ENCODE measurements at places on chromosomes 7 and 10.

DNA sequence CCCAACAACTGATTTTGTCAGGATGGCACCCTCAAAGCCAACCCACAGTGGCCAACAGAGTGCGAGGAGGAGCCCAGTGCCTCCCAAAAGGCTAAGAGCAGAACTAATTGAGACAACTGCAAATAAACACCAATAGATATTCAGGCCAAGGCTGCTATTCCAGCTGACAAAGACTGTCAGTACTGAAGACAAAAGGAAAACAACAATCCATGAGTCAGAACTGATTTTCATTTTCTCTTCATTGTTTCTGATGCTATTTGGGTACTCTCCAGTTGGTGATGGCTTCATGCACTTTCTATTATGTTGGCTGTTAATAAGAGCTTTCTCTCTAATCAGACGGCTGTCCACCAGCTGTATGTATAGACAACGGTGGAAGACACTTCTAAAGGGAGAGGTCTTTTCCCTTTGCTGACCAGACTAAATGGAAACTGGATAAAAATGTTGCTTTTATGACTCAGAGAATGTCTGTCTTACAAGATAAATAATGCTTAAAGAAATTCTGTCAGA lies 515.9 kb downstream of the PARD3 start:
- no peak for DNase-seq

GRCh38 chr10:1297566-1298301 lies 241.5 kb downstream of the WDR37 start:
- no peak for DNase-seq

- DNase-seq, result peak; percentile 45
These were observed 35.1 kb downstream of the SMNDC1 start for GRCh38 chr10:110269374-110270318.

DNA sequence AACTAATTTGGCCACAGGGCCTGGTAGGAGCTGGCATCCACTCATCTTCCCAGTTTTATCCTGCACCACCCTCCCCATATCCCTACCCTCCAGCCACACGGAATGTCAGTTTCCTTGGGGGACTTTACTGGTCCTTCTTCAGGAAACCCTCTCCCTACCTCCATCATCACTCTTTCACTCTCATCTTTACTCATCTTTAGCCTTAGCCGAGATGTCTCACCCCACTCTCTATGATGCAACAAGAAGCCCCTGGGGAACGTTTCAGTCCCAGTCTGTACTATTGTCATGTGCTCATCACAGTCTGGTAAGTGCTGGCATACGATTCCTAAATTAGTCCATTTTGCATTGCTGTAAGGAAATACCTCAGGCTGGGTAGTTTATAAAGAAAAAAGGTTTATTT lies 34.9 kb upstream of the TMEM248 start:
- no peak for DNase-seq

GRCh38 chr10:36424502-36424901 lies 700.9 kb upstream of the ANKRD30A start:
- DNase-seq, result no peak

GRCh38 chr7:134022286-134022911 lies 104.7 kb upstream of the LRGUK start:
- DNase-seq, result no peak

DNA sequence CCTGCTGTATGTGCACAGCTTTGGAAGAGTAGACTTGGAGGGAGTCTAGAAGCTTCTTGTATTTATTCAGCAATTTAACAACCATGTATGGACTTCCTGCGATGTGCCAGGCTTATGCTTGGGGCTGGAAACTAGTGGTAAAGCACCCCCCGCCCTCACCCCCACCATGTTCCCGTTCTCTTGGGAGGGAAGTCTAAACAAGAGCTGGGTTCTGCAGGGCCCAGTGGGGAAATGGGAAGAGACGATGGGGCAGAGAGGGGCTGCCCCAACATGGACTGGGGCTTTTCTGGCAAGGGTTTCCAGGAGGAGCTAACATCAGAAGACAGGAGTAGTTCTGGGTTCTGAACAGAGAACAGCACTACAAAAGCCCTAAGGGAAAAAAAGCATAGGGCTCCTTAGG lies 8.0 kb downstream of the RASSF4 start:
- no peak for DNase-seq

DNA sequence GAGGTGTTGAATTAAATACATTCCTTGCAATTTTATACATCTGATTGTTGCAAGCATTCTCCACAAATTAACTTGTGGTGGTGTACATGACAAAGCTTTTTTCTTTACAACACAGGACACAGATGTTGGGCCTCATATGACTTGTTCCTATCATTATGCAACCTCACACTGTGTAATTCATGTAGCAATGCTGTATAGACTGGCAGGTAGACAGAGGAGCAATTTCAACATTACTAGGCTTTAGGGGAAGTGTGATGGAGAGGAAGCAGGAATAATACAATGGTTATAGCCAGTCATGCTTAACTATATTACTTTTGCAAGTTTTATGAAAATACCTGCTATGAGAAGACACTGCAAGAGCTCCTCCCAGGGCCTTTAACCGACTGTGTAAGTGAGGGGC lies 832.1 kb downstream of the CNTNAP2 start:
- no peak for DNase-seq

- DNase-seq, result no peak
These were observed 29.9 kb downstream of the VWDE start for GRCh38 chr7:12373580-12374263.

DNA sequence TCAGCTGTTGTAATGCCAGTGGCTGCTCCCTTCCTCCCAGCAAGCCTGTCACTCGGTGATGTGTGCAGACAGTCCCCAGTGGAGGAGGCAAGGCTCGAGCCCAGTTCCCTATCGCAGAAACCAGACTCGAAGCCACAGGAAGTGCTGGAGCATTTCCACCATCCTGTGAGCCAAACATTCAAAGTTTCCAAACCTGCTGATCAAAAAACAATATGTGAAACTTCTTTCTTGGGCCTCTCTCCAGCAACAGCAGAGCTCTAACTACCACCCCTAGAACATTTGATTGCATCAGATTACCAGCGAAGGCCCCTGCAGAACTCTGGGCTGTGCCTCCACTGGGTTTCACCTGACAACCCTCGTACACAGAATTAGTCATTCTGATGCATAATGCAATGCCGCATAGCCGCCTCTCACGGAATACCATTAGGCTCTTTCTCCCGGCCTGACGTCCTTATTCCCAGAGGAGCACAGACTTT lies 94.0 kb downstream of the ELMO1 start:
- no peak for DNase-seq

- no peak for DNase-seq
These were observed 50.1 kb downstream of the SEMA3A start for GRCh38 chr7:84144480-84144879.

GRCh38 chr7:50591098-50591479 lies 25.9 kb upstream of the DDC start:
- DNase-seq, result no peak

GRCh38 chr7:106183952-106184351 lies 71.8 kb upstream of the SYPL1 start:
- DNase-seq, result no peak

DNA sequence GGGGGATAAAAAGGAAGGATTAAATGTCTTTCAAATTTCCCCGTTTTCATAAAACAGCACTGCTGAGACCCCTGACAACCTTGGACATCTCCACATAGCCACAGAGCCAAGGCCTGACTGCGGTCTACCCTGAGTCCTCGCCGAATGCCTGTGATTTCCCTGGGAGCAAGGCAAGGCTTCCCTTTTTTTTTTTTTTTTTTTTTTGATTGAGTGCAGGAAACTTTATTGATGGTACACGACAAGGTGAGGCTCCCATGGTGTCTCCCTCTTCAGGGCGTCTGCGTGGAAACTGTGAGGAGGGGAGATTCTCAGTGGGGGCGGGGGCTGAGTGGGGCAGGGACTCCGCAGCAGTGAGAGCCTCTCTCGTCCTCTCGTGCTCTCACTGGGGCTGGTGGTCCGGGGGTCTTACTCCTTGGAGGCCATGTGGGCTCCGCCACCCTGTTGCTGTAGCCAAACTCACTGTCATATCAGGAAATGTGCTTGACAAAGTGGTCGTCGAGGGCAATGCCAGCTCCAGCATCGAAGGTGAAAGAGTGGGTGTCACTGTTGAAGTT lies 4.2 kb upstream of the RPP38 start:
- no peak for DNase-seq

GRCh38 chr10:10777723-10778122 lies 239.9 kb upstream of the CELF2 start:
- DNase-seq, result no peak

- no peak for DNase-seq
These were observed 39.3 kb downstream of the INSIG1 start for GRCh38 chr7:155336812-155337602.

DNA sequence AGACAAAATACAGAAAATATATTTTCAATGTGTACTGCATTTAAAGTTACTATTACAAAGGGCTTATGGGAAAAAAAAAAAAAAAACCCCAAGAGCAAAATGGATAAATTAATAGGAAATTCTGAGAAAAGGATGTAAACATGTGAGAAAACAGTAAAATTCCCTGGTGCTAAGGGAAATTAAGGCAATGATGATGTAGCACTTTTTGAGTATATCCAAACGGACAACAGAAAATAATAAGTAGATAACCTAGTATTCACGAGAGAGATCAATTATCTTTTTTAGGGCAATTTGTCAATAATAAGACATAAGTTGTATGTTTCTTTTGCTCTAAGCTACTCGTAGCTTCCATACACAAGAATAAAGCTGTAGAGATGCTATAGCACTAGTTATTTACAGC lies 80.2 kb downstream of the PARD3 start:
- no peak for DNase-seq

GRCh38 chr10:106626371-106626770 lies 538.1 kb downstream of the SORCS1 start:
- DNase-seq, result no peak

- no peak for DNase-seq
These were observed 124.2 kb upstream of the SEM1 start for GRCh38 chr7:96833676-96834453.

DNA sequence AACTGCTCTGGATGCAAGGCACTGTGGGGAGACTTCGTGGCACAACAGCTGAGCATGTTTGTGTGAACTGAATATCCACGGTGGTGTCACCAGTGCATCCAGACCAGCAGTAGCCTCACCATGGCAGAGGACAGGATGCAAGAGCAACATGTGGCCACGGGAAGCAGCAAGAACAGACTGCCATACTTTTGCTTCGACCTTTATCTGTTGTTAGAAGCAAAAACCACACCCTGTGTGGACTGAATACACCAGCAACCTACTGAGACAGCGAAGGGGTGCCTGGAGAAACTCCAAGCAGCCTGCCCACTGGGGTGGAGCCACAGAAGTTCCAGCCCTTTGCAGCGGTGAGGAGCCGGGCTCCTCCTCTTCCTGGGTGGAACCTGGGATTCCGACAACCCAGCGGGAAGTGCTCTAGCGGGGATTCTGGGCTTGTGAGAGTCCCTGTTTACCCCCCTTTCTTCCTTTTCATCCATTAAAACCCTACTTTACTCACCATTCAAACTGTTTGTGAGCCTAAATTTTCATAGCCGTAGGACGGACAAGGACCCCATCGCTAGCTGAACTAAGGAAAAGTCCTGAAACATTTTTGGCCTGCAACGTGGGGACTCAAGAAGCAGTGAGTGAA lies 584.9 kb downstream of the GRM8 start:
- no peak for DNase-seq

GRCh38 chr10:73850863-73851461 lies 23.4 kb downstream of the CAMK2G start:
- DNase-seq, result no peak

- no peak for DNase-seq
These were observed 102.9 kb upstream of the MYO3A start for GRCh38 chr10:25831080-25831479.

DNA sequence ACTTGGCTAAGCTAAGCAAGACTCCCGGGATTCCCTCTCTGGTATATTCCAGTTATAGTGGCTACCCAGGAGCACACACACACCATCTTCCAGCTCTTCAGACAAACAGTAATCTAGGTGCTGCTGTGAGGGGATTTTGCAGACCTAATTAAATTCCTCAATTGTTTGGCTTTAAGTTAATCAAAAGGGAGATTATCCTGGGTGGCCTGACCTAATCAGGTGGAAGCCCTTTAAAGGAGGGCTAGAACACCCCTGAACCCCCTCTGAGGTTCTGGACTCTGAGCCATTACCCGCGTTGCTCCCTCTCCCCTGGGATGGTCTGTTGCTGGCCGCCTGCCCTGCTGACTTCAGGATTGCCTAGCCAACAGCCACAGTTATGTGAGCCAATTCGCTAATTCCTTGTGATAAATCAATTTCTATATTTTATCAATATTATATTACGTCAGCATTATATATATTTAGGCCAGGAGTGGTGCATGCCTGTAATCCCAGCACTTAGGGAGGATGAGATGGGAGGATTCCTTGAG lies 6.4 kb downstream of the SFXN2 start:
- no peak for DNase-seq

GRCh38 chr10:86139066-86139657 lies 227.4 kb downstream of the GRID1 start:
- DNase-seq, result no peak

- DNase-seq, result no peak
These were observed 16.5 kb downstream of the NPFFR1 start for GRCh38 chr10:70267161-70267933.

GRCh38 chr7:131533151-131533559 lies 23.3 kb downstream of the PODXL start:
- no peak for DNase-seq

DNA sequence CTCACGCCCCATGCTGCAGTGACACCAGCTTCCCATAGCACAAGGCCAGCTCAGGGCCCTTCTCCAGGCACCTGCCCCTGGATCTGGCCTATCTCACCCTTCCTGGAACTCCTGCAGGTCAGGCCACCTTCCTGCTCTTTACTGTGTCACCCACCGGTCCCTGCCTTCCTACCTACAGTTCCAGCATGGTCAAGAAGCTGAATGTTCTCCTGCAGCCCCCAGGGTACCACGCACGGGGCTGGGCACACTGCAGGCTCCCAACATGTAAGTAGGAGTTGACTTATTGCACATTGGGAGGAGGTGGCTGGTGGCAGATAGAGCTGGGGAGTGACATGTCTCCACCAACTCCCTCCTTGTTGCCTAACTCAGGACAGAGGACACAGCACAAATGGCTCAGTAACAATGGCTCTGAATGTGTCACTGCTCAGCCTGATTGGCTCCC lies 14.5 kb downstream of the ITPRIP start:
- DNase-seq, result no peak

GRCh38 chr10:78459639-78460037 lies 426.0 kb downstream of the RPS24 start:
- DNase-seq, result no peak
